ENCODE measurements at places on chromosomes 7 and 10.
A peak's percentile ranks its signal among the peaks of the same experiment; 100 is the strongest.

GRCh38 chr7:40709062-40709964 lies 574.5 kb downstream of the SUGCT start:
- no peak for DNase-seq

GRCh38 chr7:46059308-46060020 lies 138.4 kb upstream of the IGFBP3 start:
- DNase-seq, result no peak

DNA sequence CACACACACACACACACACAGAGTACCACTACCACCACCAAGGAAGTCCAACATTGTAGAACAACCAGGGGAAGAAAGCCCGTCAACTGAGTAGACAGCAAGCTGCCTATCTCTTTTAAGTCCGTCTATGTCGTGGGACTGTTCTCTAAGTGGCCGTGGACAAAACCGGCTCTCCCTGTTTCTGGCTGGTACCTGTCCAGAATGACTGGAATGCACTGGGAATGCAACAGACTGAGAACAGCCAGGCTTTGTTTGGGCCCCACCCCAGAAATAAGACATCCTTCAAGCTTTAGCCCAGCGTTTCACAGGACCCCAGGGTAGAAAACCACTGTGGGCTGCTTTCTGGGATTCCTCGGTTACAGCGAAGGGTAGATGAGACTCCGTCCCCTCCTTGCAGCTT lies 203.6 kb downstream of the TCERG1L start:
- no peak for DNase-seq

GRCh38 chr7:78379148-78379547 lies 580.6 kb downstream of the PHTF2 start:
- no peak for DNase-seq

DNA sequence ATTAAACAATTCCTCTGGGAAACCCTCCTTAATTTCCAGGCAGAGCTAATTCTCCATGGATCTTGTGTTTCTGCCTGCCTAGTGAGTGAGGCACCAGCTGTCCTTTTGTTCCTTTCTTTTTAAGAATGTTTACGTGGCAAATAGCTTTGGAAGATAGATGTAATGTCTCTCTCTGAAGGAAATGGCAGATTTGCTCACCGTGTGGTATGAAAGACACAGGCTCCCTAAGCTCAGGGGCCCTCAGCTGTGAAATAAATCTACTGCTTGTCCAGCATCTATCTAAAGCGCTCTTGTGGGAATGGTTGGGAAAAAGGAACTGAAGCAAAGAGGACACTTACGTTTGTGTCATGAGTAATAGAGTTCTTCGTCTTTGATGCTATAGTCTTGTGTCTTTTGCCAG lies 64.6 kb downstream of the FAS start:
- no peak for DNase-seq

- DNase-seq, result no peak
Measured at GRCh38 chr10:17512341-17513001, 58.1 kb upstream of the ST8SIA6 start.

GRCh38 chr7:5425507-5426225 lies 2.0 kb upstream of the TNRC18 start:
- peak; percentile 18 for DNase-seq

DNA sequence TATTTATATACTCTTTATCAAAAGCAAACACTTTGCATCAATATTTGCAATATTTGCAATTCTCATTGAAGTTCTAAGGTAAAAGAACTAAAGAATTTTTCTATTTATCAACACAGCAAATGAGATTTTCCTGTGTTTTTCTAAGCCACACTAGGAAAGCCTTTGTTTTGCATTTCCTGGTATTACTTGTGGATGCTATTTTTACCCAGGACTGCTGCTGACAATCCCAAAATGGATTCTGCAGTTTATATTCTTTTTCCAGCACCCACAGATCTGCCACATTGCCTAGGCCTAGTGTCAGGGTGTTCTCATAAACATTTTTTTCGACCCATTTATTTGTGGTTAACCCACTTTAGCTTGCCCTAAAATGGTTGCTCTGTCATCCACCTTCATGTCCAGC lies 25.9 kb downstream of the LRRC17 start:
- DNase-seq, result no peak

DNA sequence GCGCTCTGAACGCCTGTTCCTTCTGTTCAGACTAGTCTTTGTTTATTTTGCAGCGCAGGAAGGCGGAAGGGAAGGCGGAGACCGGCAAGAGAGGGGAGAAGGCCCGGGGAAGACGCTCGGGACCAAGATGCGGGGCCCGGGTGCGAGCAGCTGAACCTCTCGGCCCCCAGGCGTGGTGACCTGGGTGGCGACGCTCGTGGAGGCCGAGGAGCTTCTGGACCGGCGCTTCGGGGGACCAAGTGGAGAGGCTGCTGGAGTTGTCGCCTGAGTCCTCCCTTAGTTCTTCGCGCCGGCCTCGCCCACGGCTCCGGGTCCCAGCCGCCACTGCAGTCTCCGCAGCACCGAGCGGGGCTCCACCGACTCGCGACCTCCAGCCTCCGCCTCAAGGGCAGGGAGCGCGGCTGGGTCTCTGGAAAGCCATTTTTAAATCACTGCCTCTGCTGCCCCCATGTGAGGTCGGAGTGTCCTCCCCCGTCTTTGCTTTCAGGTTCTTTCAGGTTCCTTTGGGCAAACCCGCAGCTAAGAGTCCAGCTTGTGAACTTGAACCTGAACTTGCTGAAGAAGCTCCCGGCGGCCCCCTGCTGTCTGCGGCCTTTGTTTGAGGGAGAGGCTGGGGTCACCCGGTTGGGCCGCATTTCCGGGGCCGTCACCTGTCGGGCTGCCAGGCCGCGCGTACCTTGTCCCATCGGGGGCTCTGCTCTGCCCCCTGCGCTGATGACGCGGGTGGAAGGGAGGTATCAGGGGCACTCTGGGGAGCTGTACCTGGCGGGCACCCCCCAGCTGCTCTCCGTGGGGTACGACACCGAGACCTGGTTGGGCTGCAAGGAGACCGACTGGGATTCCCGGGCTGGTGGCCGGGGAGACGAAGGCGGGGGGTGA lies 136.0 kb downstream of the KIF20B start:
- DNase-seq, result peak; percentile 41

- no peak for DNase-seq
Measured at GRCh38 chr10:33521904-33522303, 187.4 kb upstream of the NRP1 start.

DNA sequence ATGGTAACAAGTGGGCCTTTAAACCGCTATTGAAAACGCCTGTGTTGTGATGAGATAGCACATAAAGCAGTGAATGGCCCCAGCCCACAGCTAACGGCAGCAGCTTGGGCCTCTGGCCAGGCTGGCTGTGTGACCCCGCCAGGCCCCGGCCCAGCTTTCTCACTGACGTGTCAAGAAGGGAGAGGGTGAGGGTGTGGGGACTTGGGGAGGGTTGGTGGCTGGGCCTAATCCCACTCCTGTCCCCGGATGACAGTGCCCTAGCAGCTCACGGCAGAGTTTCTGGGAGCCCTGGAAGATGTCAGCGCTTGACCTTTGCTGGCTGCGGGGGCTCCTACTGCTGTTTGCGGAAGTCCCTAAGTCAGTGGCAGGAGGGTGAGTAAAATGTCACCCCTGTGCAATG lies 88.9 kb upstream of the SHH start:
- DNase-seq, result no peak

- no peak for DNase-seq
Measured at GRCh38 chr7:134873253-134873652, 93.8 kb downstream of the CALD1 start.

DNA sequence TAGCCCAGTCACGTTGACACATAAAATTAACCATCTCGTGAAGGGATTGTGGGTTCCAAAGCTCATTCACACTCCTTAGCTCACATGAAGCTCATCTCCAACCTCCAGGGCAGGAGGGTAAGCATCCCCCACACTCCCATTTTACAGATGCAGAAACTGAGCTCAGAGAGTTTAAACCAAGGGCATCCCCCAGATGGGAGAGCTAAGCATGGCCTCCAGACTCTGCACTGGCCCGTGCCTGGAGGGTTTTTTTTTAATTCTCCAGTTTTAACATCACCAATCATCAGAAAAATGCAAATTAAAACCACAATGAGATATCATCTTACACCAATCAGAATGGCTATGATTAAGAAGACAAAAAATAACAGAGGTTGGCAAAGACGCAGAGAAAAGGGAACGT lies 53.3 kb upstream of the TCF7L2 start:
- no peak for DNase-seq

GRCh38 chr10:98858525-98858924 lies 377.1 kb downstream of the HPSE2 start:
- DNase-seq, result no peak

GRCh38 chr10:86802473-86803108 lies 46.2 kb downstream of the BMPR1A start:
- no peak for DNase-seq

GRCh38 chr7:135200821-135201331 lies 10.4 kb downstream of the WDR91 start:
- no peak for DNase-seq

DNA sequence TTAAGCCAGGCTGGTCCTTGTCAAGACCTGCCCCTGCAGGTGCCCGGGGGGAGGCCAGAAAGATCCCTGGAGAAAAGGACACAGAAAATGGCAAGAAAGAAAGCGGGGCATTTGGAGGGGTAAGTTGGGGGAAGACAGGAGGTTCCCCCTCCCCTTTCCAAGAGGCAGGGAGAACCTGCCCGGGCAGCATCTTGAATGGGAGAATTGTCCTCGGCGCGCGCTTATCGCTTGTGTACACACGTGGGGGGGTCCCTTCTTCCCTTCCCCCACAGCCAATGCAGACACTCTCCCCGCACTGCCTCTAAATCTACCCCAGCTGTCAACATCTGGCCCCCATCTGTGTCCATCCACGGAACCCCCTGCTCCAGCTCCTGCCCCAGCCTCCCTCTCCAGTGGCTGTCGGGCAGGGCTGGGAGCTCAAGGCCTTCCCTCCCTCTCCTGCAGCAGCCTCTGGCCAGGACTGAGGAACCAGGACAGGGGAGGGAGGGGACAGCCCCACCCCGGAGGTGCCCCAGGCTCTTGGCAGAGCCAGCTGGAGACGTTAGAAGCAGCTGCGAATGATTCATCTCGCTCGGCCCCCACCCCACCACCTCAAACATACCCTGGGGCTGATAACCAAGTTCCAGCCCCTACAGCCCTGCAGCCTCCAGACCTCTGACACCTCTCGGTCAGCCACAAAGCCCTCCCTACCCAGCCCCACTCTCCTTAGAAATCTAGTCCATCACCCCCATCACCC lies 25.3 kb downstream of the EPHB4 start:
- no peak for DNase-seq

DNA sequence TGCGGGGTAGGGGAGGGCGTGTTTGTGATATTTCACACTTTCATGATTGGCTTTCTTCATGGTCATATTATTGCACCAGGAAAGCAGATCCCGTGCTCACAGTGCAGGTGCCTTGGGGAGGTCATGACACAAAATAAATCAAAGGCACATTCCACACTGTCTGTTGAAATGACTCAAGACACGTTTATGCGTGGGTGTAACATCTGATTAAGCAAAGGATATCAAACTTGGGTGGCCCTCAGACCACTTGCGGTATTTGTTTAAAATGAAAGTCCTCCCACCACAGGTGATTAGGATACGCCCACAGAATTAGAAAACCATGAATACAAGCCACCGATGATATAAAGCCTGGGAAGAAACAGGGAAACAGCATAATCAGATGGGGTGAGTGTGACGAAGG lies 51.1 kb downstream of the SVIL start:
- no peak for DNase-seq

DNA sequence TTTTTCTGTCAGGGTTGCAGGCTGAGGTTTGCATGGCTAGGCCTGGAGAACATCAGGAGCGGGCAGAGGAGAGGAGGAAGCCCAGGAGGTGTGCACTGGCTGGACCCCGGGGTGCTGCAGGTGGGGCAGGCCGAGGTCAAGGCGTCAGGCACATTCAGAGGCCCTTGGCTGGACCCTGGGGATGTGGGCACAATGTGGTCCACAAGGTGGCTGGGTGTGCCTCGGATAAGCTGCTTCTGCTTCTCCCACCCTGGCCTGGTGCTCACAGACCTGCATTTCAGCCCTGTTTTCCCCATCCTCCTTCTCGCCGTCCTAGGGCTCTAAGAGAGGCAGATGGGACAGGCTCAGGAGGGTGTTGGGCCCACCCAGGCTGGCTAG lies 108.2 kb downstream of the ADCY1 start:
- DNase-seq, result no peak

GRCh38 chr7:74272305-74273038 lies 16.7 kb upstream of the CLIP2 start:
- DNase-seq, result peak; percentile 38

- no peak for DNase-seq
Measured at GRCh38 chr10:121956111-121957061, 18.6 kb downstream of the NSMCE4A start.

Data from activated CD4-positive, alpha-beta T cell treated with anti-CD3 and anti-CD28 coated beads, Interleukin-2, amount 50 U/mL, for 48 hours (primary cell).